Hepatic stellate cell (primary cell): ENCODE measurements at places on chromosomes 6 and 20.

GRCh38 chr20:34615477-34615876, 57.0 kb downstream of the MAP1LC3A start:
- DNase-seq, result no peak

GRCh38 chr6:164331026-164331425, 916.5 kb downstream of the QKI start:
- no peak for DNase-seq

DNA sequence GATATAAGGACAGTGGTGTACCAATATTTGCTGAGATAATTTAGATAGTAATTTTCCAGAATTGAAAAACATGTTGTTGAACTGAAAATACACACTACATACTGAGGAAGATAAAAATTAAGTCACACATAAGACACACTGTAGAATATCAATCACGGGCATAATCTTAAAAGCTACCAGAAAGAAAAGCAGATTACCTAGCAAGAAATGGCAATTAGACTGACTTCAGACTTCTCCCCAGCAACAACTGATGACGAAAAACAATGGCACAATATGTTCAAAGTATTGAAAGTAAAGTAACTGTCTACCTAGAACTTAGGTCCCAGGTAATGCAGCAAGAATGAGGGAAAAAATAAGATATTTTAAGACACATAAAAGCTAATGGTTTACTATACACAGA, 46.5 kb downstream of the NOL7 start:
- DNase-seq, result no peak

DNA sequence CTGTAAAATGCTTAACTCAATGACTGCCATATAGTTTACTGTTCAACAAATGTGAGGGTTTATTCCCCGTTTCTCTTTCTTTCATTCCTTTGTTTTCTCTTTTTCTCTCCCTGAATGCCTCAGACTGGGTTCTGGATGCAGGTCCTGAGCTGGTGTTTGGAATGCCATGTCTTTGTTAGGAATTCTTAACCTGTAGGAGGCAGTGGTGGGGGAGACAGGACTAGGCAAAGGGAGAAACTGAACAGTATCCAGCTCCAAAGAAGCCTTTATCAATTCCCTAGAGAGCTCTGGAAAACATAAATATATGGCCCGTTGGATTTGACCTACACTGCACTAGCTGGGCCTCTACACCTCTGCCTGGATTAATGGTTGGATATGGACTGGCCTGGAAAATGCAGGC, 621.2 kb upstream of the SLC35B3 start:
- DNase-seq, result no peak

- DNase-seq, result no peak
Observed at GRCh38 chr20:1867495-1868260, 27.5 kb upstream of the SIRPA start.

DNA sequence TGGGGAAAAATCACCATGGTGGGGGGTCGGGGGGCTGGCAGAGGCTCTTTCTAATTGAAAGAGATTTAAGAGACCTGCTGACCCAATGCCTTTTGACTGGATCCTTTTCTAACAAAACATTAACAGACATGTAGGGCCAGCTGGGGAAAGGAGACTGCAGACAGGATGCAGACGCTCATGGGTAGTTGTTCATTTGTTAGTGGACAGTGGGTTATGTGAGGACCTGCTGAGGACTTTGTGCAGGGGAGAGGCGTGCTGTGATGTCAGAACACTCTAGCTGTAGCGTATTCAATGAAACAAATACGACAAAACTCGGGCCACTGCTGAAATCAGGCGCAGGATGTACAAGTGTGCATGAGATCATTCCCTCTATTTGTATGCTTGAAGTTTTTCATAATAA, 1.2 kb downstream of the IP6K3 start:
- DNase-seq, result no peak

- no peak for DNase-seq
Observed at GRCh38 chr20:41268402-41268801, 49.1 kb downstream of the ZHX3 start.

DNA sequence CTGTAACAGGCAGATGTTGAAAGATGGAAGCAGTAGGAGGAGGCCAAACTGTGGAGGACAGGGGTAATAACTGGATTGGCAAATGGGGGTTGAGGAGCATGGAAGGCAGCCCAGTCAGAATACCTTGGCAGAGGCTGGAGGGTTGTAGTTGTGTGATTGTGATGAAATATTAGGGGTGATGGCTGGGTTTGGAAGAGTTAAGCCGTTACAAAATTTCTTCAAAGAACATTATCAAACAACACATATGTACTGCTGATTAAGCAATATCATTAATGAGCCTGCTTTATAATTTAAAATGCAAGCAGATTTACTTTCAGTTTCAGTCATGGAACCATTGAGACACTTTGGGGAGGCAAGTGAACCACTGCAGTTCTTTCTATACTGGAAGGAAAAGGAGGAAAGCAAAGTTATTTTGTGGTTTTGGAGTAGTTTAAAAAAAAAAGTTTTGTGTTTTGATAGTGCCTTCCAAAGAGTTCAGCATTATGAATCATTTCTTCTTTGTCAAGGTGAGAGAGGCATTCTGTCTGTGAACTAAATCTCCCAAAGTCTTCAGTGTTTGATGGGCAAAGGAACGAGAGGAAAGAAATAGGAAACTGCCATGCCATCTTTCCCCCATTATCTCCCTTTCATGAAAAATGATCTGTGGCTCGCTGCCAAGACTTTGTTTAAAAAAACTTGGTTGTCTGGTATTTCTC, 20.7 kb downstream of the FOXO3 start:
- peak; percentile 62 for DNase-seq

- no peak for DNase-seq
Observed at GRCh38 chr6:83815631-83816272, 37.4 kb upstream of the RIPPLY2 start.

GRCh38 chr6:118292558-118292957, 255.5 kb upstream of the PLN start:
- DNase-seq, result no peak

- no peak for DNase-seq
Observed at GRCh38 chr6:43396408-43397149, 27.1 kb upstream of the ZNF318 start.

GRCh38 chr20:57468523-57469417, 56.2 kb downstream of the CTCFL start:
- DNase-seq, result no peak

- DNase-seq, result no peak
Observed at GRCh38 chr6:25002326-25003091, 66.7 kb upstream of the RIPOR2 start.

- DNase-seq, result peak; percentile 72
Observed at GRCh38 chr6:134063966-134064445, 11.6 kb upstream of the SLC2A12 start.

- no peak for DNase-seq
Observed at GRCh38 chr6:28876710-28877109, 47.1 kb downstream of the TRIM27 start.

DNA sequence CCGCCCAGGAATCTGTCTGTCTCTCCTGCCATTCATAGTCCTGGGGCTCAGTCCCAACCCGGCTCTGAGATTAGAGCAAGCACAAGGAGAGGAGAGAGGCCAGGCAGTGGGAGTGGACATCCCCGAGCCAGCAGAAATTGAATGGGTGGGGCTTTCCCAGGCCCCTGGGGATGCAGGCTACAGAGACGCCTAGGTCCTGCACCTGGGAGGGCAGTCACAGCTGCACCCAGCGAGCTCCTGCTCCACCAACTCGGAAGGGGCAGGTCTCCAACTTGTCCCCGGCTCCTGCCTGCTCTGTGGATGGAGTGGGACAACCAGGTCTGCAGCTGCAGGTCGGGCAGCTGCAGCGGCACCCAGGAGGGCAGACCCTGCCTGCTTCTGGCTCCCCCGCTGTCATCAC, 11.1 kb upstream of the AIG1 start:
- no peak for DNase-seq

- no peak for DNase-seq
Observed at GRCh38 chr6:47007657-47008396, 34.3 kb downstream of the ADGRF1 start.

GRCh38 chr6:110419028-110419739, 3.8 kb upstream of the DDO start:
- DNase-seq, result no peak

GRCh38 chr20:38343311-38344106, 2.8 kb upstream of the LBP start:
- DNase-seq, result no peak

DNA sequence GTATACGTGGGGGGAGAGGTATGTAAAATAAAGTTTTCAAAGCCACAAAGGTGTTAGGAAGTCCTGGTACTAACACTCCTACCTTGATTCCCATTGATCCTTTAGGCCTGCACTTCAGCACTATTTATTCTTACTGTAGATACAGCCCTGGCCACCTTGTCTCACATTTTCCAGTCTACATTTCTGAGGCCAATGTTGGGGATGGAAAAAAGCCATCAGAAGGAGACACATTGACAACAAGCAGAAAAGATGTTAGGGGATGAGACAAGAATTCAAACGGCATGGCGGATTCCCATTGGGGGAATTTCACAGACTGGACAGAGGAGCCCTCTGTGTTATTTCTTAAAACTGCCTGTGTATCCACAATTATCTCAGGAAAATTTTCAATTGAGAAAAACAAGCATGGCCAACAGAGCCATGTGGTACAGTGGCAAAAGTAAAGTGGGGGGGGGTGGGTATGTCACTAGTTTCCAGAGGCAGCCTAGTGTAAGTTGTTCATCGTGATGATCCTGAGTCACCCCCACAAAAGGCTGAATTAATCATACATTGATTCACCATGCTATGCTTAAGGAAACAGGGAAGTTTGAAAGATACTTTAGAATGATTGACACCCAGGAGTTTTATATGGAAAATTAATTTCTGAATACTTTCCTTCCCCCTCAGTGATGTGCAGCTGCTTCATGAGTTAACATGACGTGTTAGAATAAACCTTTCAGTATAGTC, 40.5 kb downstream of the RREB1 start:
- DNase-seq, result peak; percentile 74

GRCh38 chr6:39289490-39289889, 24.7 kb downstream of the KCNK17 start:
- no peak for DNase-seq

- DNase-seq, result no peak
Observed at GRCh38 chr6:97405818-97406409, 122.9 kb upstream of the MMS22L start.

DNA sequence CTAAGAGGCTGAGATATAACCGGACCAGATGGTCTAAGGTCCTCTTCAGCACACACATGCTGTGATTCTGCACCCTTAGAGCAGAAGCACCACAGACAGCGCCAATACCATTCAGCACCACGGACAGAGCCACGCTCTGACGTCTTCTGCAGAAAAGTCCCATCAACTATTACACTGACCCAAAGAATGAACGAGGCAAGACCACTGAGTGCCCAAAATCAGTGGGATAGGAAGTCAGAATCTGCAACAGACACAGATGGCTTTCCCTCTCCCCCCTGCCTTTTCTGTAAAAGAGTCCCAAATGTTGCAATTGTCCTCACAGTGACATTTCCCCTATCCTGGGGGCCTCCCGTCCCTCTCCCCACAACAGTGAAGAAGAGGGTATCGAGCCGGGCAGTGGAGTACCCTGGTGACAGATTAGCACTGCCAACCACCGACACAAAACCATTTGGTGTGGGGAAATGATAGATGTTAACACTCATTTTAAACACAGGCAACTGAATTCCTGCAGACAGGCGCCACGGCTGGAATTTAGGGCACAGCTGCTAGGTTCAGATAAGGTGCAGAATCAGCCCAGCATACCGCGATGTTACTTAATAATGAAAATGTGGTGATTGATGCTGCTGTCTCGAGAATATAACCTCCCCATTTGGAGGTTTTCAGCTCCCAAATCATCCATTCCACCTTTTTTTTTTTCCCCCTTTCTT, 66.6 kb upstream of the CTNNBL1 start:
- peak; percentile 25 for DNase-seq

GRCh38 chr6:150846641-150847040, 18.9 kb upstream of the MTHFD1L start:
- DNase-seq, result no peak

- no peak for DNase-seq
Observed at GRCh38 chr6:48016020-48016755, 94.8 kb downstream of the PTCHD4 start.

GRCh38 chr20:33793011-33793931, 17.9 kb upstream of the CHMP4B start:
- DNase-seq, result peak; percentile 14

DNA sequence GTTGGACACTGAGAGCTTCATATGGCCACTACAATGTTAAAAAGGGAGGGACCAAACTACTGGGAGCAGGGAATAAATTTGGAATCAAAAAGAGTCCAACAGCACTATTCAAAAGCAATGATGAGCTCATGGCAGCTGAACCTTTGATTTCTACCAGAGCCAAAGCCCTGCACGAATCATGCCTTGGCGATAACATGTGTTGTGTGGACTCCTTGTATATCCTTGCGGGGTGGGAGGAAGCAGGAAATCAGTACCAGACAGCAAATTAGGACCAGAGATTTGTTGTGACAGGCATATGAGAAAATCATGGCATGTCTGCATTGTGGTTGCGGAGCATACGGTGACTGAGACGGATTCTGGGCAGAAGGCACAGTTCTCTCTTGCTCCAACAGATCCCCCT, 85.6 kb upstream of the EMILIN3 start:
- no peak for DNase-seq

DNA sequence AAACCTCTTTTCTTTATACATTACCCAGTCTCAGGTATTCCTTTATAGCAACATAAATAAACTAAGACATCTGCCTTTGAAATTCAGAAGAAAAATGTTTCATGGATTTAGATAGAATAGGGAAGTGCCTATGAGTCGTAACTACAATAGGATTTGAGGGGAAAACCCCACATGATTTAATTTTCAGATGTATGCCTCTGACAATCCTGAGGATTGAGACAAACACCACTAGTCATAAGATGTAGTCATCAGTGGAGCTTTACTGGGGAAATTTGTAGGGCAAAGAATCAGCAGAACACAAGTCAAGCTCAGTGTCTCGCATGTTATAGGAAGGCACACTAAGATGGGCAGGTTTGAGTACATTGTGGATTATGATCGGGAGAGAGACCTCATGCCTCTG, 566.4 kb downstream of the BMP2 start:
- DNase-seq, result no peak

GRCh38 chr6:111585241-111585973, 20.3 kb downstream of the TRAF3IP2 start:
- DNase-seq, result no peak

DNA sequence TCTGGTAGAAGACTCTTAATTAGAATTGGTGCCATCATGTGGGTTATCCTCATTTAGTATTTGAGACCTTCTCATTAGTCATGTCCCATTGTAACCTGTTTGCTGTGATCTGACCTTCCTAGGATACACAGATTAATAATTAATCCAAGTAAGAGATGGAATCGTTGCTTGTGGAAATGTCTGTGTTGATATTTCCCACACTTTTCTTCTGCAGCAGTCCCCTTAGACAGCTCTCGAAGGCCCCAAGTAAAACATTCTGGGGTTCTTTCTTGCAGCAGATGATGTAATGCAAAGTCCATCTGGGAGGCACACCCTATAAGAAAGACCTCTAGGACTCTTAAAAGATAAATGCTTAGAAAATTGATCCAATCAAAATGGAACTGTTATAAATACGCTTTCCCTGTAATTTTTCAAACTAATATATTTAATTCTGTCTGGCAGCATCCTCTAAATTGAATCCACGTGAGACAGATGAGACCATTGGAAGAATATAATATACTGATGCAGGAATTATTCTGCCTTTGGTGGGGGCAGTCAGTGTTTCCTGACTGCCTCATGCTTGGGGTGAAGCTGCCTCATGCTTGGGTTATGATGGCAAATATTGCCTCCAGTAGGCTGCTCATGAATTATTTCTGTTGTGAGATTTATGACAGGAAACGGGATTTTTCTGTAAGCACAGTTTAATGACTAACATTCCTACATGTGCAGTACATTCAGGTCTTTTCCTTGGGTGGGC, 54.5 kb upstream of the ARMC2 start:
- no peak for DNase-seq

- no peak for DNase-seq
Observed at GRCh38 chr6:40809627-40810026, 222.5 kb upstream of the LRFN2 start.
